PC-3 (cell line): ENCODE measurements at places on chromosomes 13 and 19.

DNA sequence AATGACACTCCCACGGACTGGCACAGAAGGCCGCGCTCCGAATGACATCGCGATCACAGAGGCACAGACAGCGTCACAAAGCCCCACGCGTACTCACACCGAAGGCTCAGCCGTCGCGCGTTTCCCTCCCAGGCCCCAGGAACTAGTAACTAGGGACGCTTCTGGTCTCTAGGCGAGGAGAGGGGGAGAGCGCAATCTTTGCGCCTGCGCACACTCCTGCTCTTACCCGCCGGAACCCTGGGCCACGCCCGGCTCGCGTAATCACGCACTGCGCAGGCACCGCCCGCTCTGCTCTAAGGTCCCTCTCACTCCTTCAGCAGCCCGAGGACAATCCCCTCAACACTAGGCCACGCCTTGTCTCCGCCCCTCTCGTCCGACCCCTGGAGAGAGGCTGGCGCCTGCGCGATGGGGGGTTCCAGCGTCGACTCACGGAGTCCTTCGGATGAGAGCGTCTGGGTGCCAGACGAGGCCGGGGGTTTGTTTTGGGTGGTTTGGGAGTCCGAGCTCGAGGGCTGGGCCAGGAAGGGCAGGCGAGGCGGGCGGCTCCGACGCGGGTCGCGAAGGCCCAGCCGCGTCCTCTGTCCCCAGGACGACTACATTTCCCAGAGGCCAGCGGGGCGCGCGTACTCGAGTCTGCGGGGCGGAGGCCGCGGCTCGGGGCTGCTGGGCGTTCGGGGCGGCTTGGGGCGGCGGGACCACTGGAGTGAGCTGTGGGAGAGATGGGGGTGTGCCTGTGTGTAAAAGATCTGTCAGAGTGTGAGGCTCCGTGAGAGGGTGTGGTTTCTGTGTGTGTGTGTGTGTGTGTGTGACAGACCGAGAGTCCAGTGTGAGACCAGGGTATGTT, at the start of gene ZNF471:
Gene ZNF471, plus strand, starts transcription at position 410 of the 844 bp plus-strand sequence. CDS start 3,717 bp downstream, outside the sequence.
- DNase-seq: peak; percentile 71

GRCh38 chr13:113020323-113021080, 51.5 kb downstream of the MCF2L start:
- no peak for DNase-seq

- DNase-seq: no peak
Observed at GRCh38 chr13:79772811-79773210, 291.9 kb downstream of the NDFIP2 start.

DNA sequence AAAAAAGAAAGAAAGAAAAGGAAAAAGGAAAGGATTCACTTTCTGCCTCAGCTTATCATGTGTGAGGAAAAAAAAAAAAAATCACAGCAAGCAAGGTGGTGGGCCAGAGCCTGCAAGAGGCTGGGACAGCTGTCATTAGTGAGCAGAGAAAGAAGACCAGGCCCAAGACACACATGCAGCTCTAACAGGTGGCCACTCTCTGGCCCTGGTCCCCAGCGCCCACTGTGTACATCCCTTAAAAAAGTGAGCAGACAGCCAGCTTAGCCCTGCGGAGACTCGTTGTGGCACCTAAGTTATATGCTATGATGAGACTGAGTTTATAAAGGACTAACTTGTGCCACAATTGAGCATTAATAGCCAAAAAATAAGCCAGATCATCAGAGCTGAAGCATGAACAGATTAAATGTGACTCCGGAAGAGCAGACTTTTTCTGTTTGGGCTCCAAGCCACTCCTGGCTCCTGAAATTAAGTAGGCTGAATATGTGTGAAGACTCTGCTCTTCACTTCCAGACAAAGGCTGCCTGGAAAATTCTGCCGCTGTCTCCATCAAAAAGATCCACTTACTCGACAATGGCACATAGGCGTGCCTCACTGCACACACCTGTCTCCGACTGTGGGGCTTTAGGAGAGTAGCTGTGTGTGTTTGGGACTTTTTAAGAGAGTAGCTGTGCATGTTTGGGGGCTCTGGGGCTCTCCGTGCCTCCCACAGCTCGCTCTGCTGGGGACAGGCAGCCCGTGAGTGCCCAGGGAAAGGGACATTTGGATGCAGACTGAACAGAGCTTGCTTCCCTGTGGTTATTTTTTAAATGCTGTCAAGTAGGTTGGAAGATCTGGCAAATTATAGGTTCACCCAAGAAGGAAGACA, 55.0 kb downstream of the LATS2 start:
- DNase-seq: no peak
